ENCODE measurements at places on chromosomes 7 and 10.

DNA sequence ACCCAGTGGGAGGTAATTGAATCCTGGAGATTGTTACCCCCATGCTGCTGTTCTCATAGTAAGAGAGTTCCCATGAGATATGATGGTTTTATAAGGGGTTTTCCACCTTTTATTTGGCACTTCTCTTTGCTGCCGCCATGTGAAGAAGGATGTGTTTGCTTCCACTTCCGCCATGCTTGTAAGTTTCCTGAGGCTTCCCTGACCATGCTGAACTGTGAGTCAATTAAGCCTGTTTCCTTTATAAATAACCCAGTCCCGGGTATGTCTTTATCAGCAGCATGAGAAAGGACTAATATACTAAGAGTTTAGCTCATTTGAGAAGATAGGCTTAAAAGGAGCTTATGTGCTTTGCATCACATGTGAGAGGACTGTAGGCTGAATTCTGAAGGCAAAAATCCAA is 29.3 kb downstream of the TMEM248 start:
- no peak for DNase-seq

DNA sequence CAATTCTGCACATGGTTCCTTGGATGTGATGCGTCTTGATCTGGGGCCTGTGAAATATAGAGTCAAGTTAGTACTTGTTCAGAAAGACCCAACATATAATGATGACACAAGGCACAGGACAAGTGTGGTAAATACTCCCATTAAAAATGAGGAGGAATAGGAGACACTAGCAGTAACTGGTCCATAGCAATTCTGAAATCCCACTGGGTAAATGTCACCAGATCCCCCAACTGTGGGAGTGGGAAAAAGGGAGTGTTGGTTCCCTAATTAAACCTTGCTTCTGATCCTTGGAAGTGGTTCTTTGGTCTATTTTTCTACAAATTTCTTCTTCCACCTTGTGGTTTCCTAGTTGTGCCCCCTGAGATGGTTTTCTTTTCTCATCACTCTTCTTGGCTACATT is 62.5 kb upstream of the NRP1 start:
- no peak for DNase-seq

GRCh38 chr10:91796331-91797047 is 1.7 kb upstream of the TNKS2 start:
- DNase-seq, result peak; percentile 49

DNA sequence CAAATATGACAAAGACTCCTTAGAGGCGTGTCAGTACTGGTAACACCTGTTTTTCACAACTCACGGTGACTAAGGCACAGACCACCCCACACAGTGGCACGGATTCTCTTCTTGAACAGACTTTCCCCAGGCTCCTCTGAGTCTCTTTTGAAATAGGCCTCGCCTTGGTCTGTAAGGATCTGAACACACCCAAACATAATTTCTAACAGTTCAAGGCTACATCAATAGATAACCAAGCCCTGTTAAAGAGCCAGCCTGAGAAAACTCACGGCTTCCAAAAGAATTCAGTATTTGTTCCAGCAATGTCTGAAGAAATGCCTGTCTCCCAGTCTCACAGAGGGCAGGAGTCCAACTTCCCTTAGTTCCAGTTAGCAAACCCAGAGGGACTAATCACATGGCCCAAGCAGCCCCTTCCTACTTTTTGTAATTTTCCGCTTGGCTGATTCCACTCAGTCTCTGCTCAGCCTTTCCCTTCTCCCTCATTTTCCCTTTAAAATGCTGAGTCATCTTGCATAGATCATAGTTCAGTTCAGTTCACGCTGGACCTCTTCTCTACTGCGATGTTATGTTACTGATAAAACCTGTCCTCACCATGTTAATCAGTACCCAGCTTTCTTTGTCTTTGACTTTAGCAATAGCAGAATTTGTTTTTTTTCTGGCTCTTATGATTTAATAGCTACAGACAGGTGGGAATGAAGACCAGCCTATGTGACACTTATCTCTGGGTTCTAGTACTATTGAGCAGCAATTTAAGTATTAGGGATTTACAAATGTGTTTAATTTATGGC is 22.6 kb upstream of the AKR1C3 start:
- no peak for DNase-seq

DNA sequence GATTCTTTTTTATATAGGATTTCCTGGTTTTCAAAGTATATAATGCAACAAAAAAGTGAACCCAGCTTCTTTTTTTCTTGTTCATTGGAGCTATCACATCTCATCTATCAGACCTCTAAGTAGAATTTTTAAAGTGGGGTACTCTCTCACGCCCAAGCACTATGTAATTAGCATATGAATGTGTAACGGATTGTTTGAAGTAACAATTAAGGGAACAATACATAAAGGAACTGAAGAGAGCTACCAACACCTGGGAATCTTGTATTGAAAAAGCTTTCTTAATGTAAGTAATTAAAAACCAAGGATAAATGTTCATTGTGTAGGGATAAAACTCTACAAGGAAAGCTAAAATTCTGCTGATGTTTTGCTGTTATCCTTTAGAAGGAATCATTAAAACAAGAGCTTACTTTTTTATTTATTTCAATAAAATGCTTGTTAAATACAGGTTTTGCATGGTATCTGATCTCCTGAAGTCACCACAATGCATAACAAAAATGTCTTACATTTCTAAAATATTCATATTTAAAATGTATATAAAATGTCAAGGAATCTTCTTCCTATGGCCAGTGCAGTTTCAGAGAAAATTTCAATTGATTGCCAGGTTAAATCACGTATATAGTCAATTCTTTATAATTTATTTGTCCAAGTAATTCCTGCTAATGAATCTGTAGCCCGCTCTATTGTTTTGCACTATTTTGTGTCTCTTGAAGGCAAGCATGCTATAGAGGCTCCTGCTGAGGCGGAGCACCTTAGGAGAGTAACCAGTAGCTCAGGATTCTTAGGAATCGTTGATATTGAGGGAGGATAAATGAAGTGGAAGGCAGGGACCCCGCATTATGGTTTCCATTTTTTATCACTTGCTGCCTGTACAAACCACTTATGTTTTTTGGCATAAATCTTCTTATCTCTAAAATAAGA is 51.6 kb downstream of the PTPRZ1 start:
- DNase-seq, result no peak

DNA sequence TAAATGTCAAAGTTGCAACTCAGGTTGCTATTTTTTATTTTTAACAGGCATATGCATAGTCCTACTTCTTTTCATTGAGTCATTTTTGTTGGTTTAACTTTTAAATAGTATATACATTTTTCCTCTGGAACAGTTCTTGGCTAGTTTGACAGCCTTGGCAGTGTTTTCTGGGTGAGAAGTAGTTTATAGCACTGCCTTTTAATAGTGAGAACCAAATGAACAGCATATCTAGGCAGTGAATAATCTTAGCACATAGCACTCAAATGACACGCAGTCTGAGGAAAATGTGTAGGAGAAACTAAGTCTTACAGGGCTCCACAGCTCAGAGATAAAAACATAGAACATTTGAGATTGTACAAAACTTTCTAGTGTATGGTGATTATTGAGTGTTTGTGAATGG is 265.5 kb upstream of the POT1 start:
- DNase-seq, result no peak

DNA sequence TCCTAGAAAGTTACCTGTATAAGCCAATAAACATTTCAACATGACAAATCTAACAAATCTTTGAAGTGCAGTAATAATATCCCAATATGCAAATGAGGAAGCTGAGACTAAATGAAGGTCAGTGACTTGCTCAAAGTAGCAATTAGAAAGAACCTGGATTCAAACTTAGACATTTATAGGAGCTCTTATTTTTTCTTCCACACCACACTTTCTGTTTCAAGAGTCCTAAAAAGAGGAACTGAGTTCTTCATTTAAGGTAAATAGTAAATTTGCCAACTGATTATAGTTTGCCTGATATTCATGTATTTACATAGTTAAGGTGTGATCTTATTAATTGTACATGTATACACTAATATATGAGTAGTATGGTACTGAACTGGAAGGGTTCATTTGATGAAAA is 44.0 kb downstream of the KLHDC10 start:
- DNase-seq, result no peak

DNA sequence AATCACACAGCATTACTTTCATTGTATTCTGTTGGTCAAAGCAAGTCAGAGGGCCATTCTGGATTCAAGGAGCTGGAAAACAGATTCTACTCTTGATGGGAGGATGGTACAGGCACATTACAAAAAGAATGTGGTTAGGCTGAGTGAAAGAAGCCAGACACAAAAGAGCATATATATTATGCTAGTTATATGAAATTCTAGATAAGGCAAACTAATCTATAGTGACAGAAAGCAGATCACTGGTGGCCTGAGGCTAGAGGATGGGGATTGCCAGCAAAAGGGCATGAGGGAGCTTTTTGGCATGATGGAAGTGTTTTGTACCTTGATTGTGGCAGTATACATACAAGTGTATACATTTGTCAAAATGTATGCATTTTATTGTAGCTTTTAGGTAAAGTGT is 96.8 kb downstream of the SPAG6 start:
- no peak for DNase-seq

- DNase-seq, result no peak
Measured at GRCh38 chr7:69687739-69688433, 89.6 kb downstream of the AUTS2 start.

DNA sequence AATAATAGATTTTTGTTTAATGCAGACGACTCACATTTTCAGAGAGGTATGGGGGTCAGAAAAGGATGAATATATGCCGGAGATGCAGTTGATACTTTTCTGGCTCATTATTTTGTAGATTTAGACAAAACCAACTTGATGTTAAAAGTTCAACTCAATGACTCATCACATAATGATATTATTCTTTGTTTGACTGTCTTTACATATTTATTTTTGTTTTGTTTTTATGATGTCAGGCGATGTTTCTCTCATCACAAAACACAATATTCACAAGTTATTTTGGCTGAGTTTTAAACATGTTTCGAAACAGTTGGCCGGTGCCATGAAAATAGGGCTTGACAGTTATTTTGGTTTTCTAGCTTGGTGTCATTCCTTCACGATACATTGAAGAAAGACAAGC is 1.3 kb downstream of the GJD4 start:
- no peak for DNase-seq

- DNase-seq, result no peak
Measured at GRCh38 chr10:117805139-117805538, 241.6 kb downstream of the RAB11FIP2 start.

- peak; percentile 9 for DNase-seq
Measured at GRCh38 chr7:29806995-29807841, 910 bp downstream of the WIPF3 start.

DNA sequence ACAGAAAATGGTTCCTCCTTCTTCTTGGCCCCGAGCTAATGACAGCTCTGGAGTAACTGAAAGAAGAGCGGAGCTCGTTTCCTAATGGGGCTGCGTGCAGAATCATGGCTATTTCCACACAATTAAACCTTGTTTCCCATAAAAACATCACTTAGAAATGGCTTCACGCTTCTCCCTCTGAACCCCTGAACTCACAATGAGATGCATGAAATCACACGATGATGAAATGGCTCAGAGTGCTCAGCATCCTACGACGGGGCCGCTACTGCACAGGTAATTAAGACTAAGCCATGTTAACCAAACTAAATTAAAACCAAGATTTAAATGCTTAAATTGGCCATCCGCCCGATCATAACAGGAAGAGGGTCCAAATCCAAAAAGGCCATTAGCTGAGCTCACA is 80.0 kb upstream of the DNAAF5 start:
- DNase-seq, result no peak

DNA sequence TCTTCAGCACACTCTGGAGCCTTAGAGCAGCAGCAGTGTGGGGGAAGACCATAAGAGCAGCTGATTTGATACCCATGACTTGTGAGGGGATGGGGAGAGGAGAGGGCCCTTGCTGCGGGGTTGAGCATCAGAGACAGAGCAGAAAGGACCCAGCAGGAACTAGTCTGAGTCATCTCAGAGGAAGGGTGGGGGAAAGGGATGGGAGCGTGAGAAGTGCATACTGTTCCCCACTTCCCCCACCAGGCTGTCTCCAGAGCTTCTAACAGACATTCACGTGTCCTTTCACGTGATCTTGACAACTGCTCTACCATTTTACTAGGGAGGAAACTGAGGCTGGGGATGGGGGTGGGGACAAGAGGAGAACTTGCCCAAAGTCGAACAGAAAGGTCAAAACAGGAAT is 38.7 kb downstream of the FAM241B start:
- no peak for DNase-seq

DNA sequence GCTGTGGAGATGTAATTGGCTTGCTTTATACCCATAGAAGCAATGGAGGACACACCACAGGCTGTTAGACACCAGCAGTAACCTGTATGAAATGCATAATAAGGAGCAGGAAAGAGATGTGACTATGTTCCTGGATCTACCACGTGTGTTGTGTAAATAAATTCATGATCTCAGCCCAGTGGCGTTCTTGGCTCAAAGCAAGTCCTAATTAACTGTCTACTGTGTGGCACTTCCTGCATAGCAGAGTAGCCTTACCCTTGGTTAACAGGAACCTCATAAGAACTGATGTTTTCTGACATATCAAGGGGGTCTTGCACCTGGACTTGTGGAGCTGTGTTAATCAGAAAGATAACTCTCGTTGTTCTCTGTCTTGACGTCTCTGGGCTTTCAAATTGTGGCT is 25.7 kb upstream of the FAM180A start:
- DNase-seq, result no peak

DNA sequence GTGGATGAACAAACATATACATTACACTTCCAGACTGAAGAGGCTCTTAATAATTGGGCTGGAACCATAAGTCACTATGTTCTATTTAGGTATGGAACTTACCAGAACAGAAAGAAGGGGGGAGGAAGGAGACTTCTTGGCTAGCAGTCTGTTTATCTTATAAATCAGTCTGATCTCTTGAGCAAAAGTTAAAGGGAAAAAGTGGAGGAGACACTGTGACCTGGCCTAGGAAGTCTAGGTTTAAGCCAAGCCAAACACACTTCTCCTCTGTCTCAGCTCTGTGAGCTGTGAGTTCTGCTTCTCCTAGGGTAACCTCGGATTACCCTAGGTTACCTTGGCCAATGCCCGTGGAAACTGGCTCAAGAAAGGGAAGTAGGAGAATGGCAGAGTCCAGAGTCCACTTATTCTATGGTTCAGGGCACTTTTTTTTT is 95.2 kb downstream of the PFKFB3 start:
- peak; percentile 57 for DNase-seq

Measured in suppressor macrophage treated with lipopolysaccharide for 4 hours (primary cell).